EL (cell line): ENCODE measurements at places on chromosomes 16 and 17.

- no peak for DNase-seq
Measured at GRCh38 chr17:27217631-27218030, 76.3 kb upstream of the WSB1 start.

- no peak for DNase-seq
Measured at GRCh38 chr17:7684851-7685532, 2.3 kb downstream of the TP53 start.

GRCh38 chr17:284676-285355, 67.8 kb downstream of the RPH3AL start:
- no peak for DNase-seq

DNA sequence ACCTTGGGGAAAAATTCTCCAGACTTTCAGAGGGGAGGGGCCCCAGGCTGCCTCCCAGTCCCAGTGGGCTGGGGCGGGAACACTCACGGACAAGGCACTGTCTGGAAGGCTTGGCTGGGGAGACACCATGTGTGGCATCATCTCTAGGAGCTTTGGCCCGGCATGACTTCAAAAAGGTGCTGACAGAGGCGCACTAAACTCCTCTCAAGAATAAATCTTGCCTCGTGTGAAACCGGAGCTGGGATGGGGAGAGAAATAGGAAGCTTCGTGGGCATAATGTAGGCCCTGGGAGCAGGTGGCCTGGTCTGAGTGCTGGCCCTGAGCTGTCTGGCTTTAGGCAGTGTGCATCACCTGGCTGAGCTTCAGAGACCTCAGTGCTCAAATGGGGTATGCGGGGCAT, 5.7 kb downstream of the WSCD1 start:
- no peak for DNase-seq

- DNase-seq, result peak; percentile 39
Measured at GRCh38 chr16:3094289-3095027, 4.6 kb downstream of the ZSCAN10 start.

DNA sequence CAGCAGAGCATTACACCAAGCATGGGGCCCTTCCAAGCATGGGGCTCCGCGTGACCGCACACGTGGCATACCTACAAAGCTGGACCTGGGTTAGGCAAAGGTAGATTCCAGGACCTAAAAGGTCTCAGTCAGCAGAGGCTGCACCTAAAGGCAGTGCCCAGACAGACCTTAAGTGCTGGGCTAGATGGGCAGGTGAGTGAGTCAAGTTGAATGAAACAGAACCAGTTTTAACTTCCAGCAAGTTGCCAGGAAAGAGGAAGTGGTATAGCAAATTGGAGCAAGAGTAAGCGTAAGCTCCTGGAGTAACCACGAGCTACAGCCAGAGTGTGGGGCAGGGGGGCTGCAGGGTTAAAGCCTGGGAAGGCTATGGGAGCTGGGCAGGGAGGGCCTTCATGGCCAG, 49.5 kb downstream of the SRCIN1 start:
- DNase-seq, result no peak

GRCh38 chr17:77291591-77292386, 151.0 kb downstream of the SEC14L1 start:
- DNase-seq, result no peak

GRCh38 chr16:23499801-23500200, 10.5 kb downstream of the GGA2 start:
- DNase-seq, result no peak

DNA sequence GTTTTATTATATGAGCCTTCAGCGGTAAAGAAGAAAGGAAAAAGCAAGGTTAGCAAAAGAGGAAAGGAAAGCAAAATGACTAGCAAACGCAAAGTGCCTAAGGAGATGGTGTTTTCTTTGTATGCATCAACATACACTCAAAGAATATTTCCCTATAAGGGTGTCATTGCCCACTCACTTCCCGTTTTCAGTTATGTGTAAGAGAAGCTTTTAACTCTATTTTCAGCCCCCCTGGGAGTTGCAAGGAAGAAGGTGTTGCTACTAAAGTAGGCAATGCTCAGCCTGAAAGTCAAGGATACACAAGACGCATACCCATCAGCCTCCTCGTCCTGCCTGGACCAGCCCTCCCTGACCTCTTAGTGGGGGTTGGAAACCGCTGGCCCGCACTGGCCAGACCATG, 267.7 kb upstream of the ZFHX3 start:
- DNase-seq, result no peak

DNA sequence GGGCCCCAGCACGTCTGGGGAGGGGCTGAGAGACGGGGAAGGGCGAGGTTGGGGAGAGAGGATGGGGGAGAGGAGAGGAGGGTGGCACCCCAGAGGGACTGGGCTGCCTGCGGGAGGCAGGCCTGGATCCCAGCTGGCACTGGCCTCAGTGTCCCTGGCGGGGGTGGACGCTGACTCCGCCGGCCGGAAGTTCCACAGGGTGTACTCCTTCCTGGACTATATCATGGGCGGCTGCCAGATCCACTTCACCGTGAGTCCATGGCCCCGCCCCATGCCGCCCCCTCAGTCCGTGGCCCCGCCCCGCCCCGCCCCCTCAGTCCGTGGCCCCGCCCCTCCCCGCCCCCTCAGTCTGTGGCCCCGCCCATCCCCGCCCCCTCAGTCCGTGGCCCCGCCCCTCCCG, 11.3 kb downstream of the CPNE7 start:
- no peak for DNase-seq

DNA sequence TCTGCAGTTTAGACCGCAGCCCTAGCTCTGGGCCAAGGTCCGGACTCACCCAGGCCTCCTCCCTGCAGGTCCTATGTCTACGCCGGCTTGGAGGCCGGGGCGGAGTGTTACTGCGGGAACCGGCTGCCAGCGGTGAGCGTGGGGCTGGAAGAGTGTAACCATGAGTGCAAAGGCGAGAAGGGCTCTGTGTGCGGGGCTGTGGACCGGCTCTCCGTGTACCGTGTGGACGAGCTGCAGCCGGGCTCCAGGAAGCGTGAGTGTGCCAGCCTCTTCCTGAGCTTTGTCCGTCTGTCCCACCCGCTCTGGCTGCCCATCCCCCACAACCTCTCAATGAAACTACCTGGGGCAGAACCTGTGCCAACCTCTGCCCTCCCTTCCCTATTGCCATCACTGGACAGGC, 20.1 kb downstream of the WSCD1 start:
- no peak for DNase-seq

DNA sequence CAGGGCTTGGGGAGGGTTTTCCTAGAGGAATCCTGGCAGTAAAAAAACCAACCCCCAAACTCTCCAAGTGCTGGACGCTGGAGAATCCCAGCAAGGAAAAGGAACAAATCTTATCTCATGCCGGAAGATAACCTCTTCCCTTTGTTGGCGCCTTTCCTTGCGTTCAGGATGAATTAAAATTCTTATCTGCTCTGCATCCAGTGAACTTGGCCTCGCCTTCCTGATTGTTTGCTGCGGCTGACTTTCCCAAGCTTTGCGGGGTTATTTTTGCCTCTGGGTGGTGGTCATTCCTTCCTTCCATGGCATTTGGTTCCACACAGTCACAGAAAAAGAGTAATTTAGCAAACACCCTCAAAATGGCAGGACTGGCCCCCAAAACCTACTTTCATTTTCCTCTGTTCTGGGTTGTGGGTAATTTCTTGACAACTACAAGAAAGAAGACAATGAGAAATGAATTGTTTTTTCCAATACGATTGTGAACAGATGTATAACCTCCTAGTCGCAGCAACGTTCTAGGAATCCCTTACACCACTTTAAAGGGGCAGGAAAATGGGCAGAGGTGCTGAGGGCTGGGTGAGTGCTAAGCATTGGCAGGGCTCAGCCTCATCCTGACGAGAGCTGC, 77.8 kb downstream of the MRC2 start:
- DNase-seq, result peak; percentile 30

GRCh38 chr16:55875273-55875672, at the start of gene CES5A:
CES5A (minus strand) TSS chr16:55875373; CDS start chr16:55875221, 152 bp downstream.
- no peak for DNase-seq

DNA sequence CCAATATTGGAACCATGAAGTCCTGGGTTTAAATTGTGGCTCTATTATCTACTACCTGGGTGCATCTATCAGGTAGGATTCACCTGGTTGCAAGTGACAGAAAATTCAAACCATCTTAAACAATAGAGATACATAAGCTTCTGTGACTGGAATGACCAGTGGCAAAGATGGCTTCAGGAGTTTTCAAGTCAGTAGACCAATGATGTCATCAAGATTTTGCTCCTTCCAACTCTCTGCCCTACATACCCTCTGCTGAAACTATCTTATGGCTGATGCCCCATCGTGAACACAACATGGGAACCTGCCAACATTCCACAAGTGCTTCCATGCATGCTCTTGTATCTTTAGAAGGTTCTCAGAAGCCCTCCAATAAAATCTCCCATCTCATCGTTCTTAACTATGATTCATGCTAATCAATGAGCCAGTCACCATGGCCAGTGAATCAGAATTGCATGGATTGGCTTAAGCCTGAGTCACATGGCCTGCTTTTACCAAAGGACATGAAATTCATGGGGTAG, 180.9 kb downstream of the GRIN2A start:
- DNase-seq, result no peak

- peak; percentile 13 for DNase-seq
Measured at GRCh38 chr16:27355610-27356009, 41.8 kb downstream of the IL4R start.

DNA sequence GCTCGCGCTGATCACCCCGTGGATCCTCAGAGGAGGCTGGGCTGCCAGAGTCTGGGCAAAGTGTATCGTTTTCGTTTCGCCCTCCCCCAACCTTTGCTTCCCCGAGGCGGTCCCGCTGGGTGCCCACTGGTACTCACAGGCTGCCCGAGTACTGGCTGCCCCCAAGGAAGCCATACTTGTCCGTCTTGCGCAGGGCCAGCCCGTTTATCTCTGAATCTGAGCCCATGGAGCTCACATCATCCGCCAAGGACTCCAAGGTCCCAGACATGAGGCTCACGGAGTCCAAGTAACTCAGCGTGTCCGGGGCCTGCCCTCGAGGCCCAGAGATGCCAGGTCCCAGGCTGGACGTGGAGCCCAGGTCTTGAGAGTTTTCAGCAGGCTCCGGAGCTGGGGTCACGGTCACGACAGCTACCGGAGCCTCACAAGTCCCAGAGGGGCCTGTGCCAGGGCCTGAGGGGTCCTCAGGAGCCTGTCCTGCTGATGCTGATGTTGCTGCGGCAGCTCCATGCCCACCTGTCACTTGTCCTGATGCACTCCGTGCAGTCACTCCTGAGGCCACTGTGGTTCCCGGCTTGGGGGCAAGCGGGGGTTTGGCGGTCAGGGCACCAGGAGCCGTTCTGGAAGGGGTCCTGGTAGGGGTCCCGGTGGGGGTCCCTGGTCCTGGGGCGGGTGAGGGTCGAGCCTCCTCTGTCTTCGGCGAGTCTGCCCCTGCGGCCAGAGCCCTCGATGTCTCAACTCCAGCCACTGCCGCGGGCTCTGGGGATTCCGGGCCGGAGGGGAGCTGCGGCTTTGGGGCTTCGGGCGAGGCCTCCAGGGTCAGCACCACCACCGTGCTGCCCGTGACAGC, 980 bp downstream of the TBC1D10B start:
- peak; percentile 21 for DNase-seq

DNA sequence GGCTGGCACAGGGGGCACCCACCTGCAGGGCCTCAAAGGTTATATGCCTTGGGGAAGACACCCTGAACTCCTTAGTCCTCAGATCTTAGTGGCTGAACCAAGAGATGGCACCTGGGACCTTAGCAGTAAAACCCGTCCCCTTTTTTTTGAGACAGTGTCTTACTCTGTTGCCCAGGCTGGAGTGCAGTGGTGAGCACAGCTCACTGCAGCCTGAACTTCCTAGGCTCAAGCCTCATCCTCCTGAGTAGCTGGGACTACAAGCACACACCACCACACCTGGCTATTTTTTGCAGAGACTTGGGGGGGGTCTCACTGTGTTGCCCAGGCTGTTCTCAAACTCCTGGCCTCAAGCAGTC, 237.2 kb downstream of the MRTFB start:
- no peak for DNase-seq

GRCh38 chr17:36608280-36608679, 6.9 kb downstream of the MRM1 start:
- no peak for DNase-seq

DNA sequence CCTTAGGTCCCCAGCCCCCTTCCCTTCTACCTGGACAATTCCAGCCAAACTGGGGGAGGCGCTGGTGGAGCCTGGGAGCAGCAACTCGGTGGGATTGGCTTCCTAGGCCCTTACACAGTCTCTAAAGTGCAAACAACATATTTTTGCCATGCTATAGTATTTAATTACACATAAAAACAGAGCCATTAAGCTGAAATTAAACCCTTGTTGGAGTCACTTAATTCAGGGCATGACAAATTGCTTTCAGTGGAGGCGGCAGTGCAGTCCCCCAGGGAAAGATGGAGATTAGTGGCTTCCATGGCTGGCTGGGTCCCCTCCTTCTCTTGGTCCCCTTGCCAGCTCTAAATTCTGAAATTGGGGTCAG, 17.3 kb downstream of the IGFBP4 start:
- no peak for DNase-seq

DNA sequence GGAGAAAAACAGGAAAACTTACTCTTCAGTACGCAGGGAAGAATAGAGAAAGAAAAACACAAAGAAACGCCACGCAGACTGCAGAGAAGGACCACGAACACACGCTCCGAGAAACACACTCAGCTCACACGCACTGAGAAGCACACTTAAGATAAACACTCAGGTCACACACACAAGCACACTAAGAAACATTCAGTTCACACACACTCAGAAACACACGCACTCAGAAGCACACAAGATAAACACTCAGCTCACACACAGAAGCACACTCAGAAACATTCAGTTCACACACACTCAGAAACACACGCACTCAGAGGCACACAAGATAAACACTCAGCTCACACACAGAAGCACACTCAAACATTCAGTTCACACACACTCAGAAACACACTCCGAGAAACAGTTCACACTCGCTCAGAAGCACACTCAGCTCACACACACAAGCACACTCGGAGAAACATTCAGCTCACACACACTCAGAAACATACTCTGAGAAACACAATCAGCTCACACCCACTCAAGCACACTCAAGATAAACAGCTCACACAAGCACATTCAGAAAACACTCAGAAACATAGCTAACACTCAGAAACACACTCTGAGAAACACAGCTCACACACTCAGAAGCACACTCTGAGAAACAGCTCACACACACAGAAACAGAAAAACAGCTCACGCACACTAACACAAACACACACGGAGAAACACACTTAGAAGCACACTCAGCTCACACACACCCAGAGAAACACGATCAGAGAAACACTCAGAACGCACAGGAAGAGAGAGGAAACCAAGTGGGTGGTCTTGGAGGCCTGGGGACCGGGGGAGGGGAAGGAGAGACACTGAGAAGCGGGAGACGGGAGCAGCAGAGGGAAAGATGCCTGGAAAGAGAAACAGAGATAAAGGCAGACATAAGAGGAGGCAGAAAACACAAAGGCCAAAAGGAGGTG, 908 bp downstream of the TMEM98 start:
- DNase-seq, result peak; percentile 14

DNA sequence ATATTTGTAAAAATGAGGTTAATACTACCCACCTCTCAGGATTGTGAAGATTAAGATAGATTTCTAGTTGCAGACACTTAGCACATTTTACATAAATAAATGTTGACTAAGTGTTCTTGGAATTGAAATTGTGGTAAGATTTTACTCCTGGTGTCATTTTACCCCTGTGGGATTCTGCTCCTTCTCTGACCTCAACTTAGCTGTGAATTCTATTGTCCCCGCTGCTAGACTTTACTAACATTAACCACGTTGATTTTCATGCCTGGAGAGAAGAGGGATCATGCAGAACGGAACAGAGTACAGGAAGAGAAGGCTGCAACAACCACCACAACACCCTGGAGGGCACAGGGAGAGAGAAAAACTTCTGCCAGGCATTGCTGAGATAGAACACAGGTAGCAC, 2.1 kb upstream of the TOM1L1 start:
- DNase-seq, result no peak
